CD4-positive, alpha-beta T cell treated with Interleukin-6 at 100 ng/mL for 8 hours (primary cell): ENCODE measurements at places on chromosomes 12 and 14.

DNA sequence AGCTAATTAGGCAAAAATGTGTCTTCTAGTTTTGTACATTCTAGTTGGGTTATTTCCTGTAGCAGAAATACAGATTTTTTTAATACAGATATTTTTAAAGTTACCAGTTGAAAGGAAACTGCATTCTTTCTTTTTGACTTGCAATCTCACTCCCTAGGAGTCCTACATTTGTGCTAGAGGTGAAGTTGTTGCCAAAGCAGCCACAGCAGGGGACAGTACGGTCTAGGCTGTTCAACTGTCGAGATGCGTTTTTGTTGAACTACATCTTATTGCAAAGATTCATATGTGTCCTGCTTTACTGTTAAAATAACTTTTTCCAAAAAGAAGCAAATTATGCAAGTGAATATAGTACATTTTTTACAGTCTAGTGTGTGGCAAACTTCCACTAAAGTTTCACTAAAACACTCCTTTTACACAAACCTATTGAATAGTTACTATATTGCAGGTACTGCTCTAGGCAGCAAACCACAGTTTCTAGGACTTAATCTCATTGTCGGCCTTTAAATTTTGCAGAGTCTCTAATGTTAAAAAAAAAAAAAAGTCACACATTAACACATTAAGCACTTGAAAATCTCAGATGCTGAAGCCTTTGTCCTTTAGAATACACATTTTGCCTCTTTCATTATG lies 30.2 kb upstream of the SRGAP1 start:
- no peak for DNase-seq

DNA sequence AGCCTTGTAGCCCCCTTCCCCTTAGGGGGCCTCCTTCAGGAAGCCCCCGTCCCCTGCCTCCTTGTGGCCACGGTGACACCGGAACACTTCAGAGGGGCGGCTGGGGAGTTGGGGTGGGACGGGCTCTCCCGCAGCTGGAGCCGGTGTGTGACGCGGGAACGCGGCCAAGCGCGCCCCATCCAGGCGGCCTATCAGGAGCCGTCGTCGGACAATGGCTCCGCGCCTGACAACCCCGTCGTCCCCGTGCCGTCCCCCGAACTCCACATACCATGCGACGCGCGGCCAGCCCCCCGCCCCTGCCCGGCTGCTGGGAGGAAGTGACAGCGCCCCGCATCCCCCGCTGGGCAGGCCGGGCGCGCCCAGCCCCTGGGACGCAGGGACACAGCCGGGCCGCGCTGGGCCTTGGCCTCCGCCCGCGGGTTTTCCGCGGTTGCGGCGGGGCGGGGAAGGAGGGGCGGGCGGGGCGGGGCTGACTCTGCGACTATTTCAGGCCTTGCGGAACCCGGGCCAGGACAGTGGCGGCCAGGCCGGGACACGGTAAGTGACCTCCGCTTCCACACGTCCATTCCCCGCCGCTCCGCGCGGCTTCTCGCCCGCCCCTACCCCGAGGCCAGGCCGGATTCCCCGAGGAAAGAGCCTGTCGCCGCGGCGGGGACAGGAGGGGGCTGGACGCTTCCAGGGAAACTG lies at the start of gene TNFAIP2:
TSS of gene TNFAIP2 (plus strand) at position 515 of the 687 bp plus-strand sequence. CDS start 2,997 bp downstream, outside the sequence.
- no peak for DNase-seq

GRCh38 chr12:56104815-56105608 lies 653 bp downstream of the PA2G4 start:
- no peak for DNase-seq

GRCh38 chr12:76690921-76691700 lies 72.8 kb upstream of the ZDHHC17 start:
- no peak for DNase-seq

DNA sequence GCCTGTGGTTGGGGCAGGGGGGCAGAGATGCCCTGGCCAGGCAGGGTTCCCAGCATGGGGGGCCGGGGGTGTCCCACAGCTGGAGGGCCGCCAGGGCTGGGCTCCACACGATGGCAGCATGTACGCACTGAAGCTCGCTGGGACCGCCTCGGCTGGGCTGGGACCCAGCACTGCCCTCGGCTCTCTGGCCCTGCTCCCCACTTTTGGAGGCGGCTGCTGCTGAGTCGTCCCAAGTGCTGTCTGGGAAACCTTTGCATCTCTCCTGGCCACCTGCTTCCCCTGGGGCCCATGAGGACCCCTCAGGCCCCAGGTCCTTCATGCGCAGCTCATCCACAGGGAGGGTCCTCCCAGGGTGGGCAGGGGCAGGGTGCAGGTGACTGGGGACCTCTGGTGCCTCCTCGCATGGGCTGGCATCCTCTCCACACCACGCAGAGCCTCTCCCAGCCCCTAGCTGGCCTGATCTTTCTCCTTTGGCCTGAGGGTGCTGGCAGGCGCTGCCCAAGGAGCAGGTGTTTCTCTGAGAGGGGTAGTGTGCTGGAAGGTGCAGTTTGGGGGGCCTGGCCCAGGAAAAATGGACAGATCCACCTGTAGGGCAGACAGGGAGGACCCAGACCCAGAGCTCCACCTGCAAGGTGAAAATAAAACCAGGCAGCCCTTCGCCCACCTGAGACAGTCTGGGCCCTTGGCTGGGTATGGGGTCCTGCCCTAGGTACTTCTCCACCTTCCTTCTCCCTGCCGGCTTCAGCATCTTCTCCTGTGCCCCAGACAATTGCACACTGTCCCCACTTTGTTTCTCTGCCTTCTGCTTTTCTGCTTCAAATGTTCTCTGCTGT lies 46.9 kb downstream of the DLK1 start:
- DNase-seq, result no peak

DNA sequence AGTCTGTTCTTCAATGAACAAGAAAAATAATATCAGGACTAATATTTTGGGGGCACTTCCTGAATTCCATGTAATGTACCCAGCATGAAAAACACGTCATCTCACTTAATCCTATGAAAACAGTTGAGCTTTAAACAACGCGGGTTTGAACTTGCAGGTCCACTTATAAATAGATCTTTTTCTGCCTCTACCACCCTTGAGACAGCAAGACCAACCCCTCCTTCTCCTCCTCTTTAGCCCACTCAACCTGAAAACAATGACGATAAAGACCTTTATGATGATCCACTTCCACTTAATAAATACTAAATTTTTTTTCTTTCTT lies 203.9 kb upstream of the KRR1 start:
- no peak for DNase-seq

GRCh38 chr14:37721976-37722659 lies 126.7 kb downstream of the TTC6 start:
- DNase-seq, result no peak

DNA sequence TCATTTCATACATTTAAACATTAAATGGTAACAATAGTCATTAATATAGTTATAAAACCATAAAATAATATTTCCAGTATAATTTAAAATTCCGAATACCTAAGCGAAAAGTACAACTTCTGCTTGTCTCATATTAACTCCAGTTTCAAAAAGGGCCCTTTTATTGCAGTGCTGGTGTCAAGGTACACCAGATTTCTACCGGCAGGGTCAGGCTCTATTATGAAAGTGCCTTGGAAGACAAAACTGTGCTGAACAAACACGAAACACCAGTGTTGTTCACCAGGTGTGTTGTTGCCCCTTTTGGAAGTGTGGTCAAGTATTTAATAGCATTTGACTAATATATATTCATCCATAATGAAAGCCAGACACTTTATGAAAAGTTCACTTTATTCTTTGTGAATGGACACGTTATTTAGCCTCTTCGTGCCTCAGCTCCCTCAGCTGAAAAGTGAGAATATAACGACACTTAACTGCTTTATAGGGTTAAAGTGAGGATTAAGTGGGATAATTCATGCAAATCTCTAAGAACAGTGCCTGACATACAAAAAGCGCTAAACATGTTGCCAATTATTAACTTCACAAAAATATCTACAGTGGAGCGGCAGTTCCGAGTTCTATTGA lies 20.3 kb upstream of the GNS start:
- DNase-seq, result no peak

GRCh38 chr14:75401361-75401760 lies 26.5 kb upstream of the JDP2 start:
- no peak for DNase-seq

- no peak for DNase-seq
Observed at GRCh38 chr12:80590085-80590484, 117.3 kb upstream of the MYF6 start.

DNA sequence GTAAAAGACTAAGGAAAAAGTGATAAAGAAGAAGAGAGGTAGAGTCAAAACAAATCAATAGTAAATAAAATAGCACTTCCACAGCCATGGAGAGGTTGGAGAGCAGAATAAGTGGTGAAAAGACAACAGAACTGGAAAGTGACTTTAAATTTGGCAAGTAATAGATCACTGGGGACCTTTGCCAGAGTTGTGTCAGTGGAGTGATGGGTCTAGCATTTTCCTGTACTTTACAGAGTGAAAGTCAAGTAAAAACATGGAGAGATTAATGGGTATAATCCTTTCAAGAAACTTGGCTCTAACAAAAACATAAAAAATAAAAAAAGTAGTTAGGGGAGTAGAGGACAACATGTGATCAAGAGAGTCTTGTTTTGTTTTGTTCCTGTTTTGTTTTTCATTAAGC lies 502.2 kb upstream of the RPL10L start:
- no peak for DNase-seq

GRCh38 chr14:64711039-64711438 lies 6.8 kb downstream of the PLEKHG3 start:
- DNase-seq, result no peak

DNA sequence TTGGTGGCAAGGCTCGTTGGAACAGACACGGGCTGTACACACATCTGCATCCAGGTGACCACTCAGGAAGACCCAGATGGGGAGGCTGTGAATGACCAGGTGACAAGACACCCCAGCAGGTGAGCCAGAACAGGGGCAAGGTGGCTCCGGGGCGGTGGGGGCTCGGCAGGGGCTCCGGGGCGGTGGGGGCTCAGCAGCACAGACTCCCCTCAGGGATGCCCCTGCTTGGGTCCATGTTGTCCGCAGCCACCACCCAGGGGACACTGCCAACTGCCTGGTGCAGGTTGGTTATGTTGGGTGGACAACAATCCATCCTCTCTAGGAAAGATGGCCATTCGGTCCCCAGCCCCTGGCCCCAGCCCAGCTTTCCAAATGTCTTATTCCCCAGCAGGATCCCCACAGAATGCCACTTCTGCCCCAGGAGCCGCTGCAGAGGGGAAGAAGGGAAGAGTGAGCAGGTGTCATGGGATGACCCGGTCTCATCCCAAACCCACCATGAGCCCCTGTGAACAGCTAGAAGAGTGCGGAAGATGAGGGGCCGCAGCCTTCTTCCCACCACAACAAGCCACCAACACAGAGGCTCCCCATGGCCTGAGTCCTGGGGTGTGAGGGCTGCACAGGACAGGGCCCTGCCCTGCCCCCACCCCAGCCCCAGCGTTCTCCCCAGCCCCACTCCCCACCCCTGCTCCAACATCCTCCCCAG lies 31.4 kb upstream of the C14orf180 start:
- DNase-seq, result no peak
